Sciatic nerve (tissue), 2 donors: ENCODE measurements at places on chromosomes 6 and 20.

GRCh38 chr6:117138920-117139319 lies 126.4 kb upstream of the VGLL2 start:
- no peak for DNase-seq

GRCh38 chr6:97406633-97407032 lies 123.6 kb upstream of the MMS22L start:
- no peak for DNase-seq

GRCh38 chr6:141024526-141024925 lies 1108.2 kb upstream of the GJE1 start:
- DNase-seq, result no peak

- DNase-seq, result no peak
These were observed 176.4 kb downstream of the LY86 start for GRCh38 chr6:6764764-6765434.

DNA sequence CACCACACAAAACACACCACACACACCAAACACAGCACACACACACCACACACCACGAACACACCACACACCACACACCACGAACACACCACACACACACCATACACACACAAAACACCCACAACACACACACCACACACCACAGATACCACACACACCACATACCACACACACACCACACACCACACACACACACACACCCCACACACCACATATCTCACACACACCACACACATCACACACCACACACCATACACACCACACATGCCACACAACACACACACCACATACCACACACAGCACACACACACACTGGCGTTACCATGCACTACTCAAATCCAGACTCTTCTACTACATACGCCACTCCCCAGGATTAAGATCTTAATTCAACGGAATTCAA lies 118.9 kb upstream of the THBS2 start:
- DNase-seq, result no peak

DNA sequence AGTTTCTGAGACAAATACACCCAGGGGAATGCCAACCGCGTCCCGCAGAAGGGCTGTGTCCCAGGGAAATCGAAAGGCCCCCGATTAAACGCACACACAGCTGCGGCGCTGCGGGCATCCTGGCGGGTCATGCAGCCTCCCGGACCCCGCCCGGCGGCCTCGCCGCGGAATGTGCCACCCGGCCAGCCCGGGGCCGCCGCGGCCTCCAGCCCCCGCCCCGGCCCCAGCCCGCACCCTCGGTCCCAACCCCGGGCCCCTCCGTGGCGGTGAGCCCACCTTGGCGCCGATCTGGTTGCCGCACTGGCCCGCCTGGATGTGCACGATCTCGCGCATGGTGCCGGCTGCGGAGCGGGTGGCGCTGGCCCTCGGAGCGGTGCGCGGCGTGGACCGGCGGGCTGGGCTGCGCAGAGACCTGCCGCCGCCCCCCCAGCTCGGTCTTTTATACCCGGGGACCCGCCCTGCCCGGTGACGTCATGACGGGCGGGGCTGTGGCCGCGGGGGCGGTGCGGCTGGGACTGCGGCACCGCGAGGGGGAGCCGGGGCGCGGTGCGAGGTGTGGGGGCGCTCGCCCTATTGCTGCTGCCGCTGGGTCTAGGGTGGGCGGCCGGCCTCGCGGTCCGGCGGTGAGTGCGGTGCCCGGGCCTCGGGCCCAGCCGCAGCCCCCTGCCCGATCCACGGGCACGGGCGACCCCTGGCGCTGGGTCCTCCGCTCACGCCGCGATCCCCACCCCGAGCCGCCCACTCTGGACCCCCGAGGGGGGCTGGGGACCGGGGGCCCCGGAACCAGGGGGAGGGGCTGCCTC lies at the start of gene TUBB2A:
TUBB2A (minus strand) TSS at position 414 of the 803 bp plus-strand sequence; CDS start at position 333, 81 bp downstream.
- peak; percentile 94 for DNase-seq

- DNase-seq, result no peak
These were observed 12.8 kb upstream of the KHDRBS2 start for GRCh38 chr6:62298745-62299392.

- DNase-seq, result no peak
These were observed 161.1 kb downstream of the EYS start for GRCh38 chr6:65545920-65546319.

DNA sequence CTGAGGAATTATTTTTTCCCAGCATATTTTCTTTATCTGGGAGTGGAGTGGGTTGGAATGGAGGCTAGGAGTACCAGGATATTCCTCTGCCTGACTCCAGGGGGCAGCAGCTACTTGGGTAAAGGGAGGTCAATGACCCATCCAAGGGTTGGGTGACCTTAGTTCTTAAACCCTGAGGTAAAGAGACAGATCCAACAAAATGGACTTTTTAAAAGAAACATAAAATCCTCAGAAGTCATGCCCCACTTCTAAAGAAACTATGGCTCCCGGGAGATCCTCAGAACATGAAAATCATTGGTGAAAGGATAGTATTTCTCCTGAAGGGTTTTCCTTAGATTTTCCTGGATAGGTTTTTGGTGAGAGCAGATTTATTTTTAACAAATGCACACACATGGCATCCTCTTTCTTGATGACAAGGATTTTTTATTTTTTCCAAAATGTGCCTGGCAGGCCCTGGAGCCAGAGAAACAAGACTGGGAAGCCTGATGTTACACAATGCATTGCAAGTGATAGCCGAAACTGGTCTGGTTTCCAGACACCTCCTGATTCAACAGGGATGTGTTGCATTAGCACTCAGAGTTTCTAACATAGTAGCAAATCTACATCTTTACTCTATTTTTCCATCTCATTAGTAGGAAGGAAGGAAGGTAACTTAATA lies 240.9 kb upstream of the BTBD3 start:
- DNase-seq, result no peak

GRCh38 chr20:62210496-62210855 lies 9.6 kb downstream of the HRH3 start:
- no peak for DNase-seq

GRCh38 chr20:63471717-63471980 lies 806 bp downstream of the KCNQ2 start:
- DNase-seq, result no peak

- DNase-seq, result no peak
These were observed 305.6 kb downstream of the THBS2 start for GRCh38 chr6:168948002-168948401.

GRCh38 chr6:6405997-6406714 lies 85.7 kb upstream of the F13A1 start:
- DNase-seq, result no peak

DNA sequence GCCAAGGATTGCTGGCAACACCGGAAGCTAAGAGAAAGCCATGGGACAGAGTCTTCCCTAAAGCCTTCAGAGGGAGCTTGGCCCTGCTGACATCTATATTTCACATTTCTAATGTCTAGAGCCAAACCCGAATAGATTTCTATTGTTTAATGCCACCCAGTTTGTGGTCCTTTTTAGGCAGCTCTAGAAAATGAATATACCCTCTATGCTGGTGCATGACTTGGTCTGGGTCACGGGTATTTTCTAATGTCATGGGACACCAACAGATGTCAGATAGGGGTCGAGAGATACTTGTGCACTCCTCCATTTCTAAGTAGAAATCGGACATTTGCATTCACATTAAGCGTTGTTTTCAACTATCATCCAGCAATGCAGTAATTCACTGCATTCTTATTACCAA lies 37.0 kb upstream of the SOX4 start:
- DNase-seq, result no peak

- no peak for DNase-seq
These were observed 80.3 kb downstream of the LPA start for GRCh38 chr6:160583794-160584193.

DNA sequence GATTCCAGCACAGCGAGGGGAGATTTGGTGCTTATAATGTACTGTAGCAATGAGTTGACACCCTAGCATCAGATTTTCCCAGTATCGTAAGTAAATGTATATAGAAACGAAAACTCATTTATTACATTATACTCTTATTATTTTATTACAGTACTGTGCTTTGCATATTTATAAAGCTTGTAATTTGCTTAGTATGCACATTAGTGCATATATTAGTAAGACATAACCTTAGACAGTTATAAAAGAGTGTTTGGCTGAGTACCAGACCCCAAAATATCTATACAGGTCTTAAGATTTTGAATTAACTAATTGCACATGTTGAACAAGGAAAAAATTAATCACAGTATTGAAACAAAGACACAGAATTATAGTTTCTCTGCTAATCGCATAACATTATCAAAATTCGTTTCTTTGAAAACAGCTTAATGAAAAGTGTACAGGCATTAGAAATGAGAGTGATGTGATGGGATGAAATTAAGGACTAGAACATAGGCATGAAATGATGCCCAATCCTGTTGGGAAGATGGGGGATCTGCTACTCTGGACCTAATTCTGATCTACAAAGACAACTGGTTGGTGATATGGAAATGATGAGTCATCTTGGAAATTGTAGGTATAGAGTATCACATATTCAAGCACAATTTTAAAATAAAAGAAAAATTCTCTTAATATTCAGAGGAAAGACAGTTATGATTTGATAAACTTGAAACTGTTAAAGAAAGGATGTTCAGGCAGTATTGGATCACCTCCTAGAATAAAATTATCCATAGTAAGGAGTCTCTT lies 42.8 kb downstream of the STXBP5 start:
- no peak for DNase-seq

- DNase-seq, result no peak
These were observed 122.9 kb downstream of the MAP7 start for GRCh38 chr6:136427378-136427717.

DNA sequence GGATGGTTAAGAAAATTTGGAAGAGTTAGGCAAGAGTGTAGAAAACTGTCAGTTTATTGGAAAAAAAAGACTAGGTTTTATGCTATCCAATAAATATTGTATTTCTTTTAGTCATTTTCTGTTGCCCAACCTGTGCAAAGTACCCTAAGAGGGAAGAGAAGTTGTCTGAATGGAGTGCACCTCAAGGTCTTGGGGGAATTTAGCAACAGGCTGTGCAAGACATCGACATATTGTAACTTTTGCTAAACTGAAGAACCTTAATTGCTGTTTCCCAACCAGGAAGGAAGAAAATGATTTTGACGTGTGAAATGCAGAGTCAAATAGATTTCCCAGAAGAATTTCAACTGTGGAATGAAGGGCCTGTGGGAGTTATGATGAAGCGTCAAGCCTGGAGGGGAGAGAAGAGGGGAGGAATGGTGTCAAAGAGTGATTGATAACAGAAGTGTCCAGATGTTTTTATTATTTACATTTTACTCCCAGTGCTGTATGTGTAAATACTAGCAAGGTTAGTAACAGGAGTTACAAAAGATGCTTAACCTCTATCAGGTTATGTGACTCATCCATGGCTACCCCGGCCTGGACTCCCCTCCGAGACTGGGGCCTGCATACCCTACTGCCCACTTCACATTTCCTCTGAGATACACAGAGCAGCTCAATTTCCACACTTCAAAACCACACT lies 246.8 kb downstream of the MYLK4 start:
- DNase-seq, result no peak

- no peak for DNase-seq
These were observed 95.4 kb downstream of the MKKS start for GRCh38 chr20:10338426-10339180.

DNA sequence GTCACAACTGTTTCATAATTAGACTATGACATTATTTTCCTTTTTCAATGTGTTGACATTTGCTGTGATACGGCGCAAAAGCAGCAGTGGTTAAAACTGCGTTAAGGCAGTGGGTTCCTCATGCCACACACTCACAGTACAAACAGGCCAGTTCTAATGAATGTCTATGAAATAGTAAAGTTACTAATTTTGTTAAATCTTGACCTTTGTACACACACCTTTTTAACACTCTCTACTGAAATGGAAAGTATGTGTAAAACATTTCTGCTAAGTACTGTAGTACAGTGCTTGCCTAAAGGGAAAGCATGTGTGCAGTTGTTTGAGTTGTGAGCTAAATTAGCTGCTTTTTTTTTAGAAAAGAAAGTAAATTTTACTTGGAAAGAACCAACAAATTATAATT lies 60.3 kb downstream of the CDS2 start:
- no peak for DNase-seq

GRCh38 chr6:126337323-126337722 lies 2.6 kb upstream of the CENPW start:
- DNase-seq, result no peak

DNA sequence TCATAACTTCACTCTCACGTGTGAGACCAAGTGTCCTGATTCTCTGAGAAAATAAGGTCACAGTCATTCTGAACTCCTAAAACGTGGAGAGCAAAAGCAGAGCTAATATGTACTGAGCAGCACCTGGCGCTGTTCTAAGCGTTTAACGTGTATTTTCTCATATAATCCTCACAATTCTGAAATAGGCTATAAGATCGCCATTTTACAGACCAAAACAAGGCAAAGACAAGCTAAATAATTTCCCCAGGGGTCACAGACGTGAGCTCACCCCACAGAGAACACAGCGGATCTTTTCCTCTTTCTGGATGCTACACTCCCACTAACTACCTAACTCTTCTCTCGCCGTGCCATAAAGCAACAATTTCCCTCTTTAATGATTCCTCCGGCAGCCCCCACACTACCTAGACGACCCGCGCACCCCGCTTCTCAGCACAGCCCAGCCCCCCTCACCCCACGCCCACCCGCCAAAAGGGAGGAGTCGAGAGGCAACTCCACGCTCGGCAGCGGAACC lies 636 bp downstream of the SUPT3H start:
- DNase-seq, result peak; percentile 90

DNA sequence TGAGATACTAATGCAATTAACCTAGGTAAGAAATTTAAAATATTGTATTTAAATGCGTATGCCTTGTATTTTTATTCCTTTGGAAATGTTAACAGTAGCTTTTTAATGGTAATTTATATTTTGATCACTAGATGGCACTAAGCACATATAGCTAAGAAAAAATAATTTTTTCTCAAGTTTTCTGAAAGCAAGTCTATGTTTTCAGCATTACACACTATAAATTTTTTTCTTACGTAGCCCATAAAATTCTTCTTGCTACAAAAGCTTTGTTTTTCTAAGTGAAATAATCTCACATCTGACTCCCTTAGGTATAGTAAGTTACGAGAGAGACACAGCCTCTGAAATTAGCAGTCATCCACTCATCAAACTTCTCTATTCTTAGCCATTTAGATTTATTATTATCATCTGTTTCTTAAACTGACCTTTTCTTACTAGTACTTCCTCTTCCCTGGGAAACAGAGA lies 35.7 kb downstream of the TSPYL4 start:
- DNase-seq, result no peak

DNA sequence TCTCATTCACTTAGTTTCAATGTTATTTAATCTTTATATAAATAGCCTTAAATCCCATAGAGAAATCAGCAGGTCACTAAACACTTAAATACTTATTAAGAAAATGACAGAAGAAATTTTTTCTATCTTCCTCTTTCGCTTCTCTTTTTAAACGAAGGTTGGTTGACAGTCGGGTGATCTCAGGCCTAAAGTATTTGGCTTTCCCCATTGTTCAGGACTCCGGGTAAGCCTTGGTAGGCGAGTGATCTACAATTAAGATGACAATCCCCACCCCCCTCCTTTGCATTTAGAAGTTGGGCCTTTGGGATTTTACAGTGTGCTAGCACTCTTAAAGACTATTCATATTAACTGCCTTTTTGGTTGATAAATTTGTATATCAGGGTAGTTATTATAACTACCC lies 19.7 kb upstream of the UTRN start:
- DNase-seq, result no peak

GRCh38 chr6:111992851-111993250 lies 61.1 kb upstream of the CCN6 start:
- no peak for DNase-seq

- no peak for DNase-seq
These were observed 47.8 kb upstream of the TOP1 start for GRCh38 chr20:40980828-40981310.
